ENCODE measurements at places on chromosomes 3 and 15.

DNA sequence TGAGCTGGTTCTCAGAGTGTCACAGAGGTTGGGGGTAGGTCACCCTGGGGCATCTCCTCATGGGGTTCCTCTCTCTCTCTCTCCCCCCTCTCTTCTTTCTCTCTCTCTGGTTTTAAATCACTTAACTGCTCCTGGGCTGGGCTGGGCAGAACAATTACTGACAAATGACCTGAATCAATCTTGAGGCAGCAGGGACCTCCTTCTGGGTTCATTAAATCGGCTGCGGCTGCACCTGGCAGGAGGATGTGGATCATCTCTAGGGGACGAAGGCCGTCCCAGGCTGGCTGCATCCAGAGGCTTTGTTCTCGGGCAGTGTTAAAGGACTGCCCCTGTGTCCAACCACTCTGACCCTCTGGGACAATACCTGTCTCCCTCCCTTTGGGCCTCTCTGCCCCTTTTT is 143.1 kb downstream of the TLE3 start:
- no peak for DNase-seq

GRCh38 chr15:94253742-94254141 is 22.4 kb downstream of the MCTP2 start:
- DNase-seq: no peak

DNA sequence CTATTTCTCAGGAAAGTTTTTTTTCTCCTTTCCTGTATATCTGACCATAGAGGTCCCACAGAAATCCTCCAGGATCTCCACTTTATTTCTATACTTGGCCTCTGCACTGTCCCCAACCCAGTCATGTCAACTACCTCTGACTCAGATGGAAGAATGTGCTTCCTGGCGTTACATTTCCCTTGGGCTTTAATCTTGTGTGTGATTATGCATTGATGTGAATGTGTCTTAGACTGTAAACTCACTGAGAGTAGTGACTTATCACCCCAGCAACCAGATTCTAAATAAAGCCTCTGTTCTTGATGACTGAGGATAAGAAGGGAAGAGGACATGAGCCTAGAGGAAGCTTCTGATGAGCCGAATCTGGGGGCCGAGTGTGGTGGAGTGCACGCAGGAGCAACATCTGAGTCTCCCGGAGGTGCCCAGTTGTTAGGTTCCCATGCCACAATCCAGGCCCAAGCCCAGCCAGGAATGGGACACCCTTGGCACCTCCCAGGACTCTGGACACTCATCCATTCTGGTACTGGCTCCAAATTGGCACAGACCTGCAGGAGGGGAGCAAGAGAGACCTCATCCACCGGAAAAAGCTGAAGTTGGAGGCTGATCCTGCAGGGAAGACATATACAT is 32.1 kb upstream of the HEG1 start:
- peak; percentile 70 for DNase-seq

DNA sequence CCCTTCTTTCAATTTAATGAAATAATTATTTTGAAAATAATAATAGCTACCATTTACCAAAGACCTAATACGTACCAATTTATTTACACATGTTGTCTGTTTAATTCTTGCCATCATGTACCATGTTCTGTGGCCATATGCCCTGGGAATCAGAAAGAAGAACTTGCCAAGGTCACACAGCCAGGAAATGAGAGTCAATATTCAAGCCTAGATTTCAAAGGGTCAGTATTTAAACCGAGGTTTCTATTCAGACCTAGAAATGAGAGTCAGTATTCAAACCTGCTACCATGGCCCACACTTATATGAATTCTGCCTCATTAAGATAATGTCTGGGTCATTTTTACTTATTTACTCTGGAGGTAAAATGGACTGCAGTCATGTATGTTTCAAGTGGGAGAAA is 103.6 kb upstream of the TBL1XR1 start:
- no peak for DNase-seq

GRCh38 chr3:133364704-133365103 is 35.2 kb upstream of the BFSP2 start:
- DNase-seq: no peak

DNA sequence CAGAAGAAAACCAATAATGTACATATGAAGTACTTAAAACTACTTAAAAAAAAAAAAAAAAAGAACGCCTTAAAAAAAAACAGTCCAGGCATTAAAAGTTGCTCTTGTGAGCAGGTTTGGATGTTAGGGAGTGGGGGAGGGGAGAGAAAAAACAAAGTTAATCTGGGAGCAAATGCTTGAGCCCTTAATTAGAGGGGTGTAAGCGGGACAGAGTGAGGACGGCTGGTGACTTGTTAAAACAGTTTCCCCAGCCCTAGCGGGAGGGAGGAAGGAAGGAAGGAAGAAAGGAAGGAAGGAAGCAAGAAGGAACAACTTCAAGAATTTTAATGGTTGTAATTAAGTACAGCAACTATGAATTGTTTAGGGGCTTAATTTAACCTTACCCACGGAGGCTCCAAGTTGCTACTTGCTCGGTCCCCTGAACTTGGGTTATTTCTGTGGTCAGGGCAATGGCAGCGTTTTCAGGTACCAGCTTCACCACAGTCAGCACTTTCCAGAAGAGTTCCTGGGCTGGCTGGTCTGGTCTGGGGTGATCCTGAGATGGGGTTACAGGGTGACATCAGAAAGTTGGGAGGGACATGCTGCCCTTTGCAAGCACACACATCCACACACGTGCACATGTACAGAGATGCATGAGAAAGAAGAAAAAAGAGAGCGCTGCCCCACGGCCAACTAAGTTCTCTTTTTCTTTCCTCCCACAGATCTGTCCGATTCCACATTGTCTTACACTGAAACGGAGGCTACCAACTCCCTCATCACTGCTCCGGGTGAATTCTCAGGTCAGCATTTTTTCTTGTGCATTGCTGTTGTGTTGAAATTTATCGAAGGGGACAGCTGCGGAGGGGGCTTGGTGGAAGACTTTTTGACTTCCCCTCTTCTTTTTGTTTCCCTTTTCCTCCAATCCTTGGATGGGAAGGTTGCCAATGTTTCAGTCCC is 14.0 kb downstream of the SMAD6 start:
- DNase-seq: no peak

DNA sequence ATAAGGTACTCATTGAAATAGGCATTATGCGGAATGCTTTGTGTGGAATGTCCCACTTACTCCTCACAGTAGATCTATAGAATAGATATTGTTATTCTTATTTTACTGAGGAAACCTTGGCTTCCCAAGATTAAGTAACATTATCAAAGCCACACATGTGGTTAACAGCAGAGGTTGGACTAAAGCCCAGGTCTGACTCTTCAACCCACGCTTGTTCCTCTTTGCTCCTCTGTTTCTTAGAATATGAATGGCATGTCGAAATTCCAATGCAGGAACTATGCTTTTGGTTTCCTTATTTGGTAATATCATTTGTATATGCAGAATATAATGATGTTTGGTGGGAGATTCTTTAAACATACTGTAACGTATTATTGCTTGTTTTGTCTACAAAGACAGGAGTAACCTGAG is 818.8 kb upstream of the LMCD1 start:
- DNase-seq: peak; percentile 95

GRCh38 chr3:64560791-64561190 is 127.0 kb downstream of the ADAMTS9 start:
- no peak for DNase-seq

GRCh38 chr3:181174676-181175233 is 185.2 kb upstream of the DNAJC19 start:
- no peak for DNase-seq

DNA sequence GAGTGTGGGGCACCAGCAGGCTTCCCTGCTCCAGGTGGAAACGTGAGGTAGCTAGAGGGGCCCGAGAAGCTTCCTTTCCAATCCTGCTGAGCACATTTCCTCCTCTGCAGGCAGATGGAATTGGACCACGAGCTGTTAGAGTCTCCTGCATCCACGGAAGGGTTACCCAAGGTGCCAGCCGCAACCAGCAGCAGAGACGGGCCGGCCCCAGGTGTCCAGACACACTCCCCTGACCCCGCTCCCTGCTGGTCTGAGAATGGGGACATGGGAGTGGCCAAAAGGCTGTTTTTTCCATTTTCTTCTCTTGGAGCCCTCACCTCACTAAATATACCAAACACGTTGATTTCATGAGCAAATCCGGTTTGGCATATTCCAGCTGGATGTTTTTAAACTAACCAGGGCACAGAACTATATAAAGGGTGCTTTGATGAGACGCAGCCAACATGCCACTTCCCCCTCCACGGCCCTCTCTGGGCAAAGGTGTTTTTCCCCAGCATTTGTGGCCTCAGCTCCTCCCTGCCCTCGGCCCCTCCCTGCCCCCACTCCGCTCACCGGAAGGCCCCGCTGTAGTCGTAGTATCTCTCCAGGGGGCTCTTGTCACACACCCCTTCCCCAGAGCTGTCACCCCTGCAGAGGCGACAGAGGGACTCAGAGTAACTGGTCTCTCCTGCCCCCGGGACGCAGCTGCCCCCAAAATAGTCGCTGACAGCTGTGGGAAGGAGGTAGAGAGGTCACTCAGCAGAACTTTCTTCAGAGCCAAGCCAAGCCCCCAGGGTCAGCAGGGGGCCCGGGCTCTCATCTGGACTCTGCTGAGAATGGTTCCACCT is 7.0 kb downstream of the MELTF start:
- DNase-seq: no peak

GRCh38 chr3:134337511-134338200 is 36.6 kb downstream of the AMOTL2 start:
- DNase-seq: no peak
